ENCODE measurements at places on chromosomes 16 and 17. TPM values are rescaled to one million over a fixed set of nuclear protein-coding genes. Genes with fewer than 3 reads are reported as not detected.

- peak; percentile 82 for DNase-seq
- H3K4me1 ChIP-seq, result no peaks in the 10 kb centered on the region
- no peaks in the 10 kb centered on the region for H3K27me3 ChIP-seq
- H3K4me3 ChIP-seq, result no peak overlapping the region
- no peaks in the 10 kb centered on the region for H3K36me3 ChIP-seq
Measured at GRCh38 chr17:80426671-80427326, 11.8 kb downstream of the ENDOV start.

DNA sequence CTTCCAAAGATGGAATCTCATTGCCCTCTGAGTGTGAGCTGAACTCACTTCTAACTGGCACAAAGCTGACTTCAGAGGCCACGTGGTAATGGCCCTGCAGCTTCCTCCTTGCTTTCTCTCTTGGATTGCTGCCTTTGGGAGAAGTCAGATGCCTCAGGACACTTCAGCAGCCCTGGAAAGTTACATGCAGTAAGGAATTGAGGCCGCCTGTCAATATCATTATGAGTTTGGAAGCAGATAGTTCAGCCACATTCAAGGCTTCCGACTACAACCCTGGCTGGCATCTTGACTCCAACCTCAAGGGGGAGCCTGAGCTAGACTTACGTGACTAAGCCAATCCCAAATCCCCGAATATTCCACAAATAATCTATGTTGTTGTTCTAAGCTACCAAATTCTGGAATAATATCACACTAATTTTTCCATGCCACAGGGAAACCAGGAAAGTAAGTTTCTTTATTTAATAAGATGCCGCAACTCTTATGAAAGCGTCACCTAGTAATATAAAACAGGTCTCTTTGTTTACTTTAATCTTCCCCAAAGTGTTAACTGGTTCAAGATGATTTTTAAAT lies 13.6 kb downstream of the CEP20 start:
- H3K36me3 ChIP-seq, result peaks cover 20% of the 10 kb centered on the region
- DNase-seq, result peak; percentile 62
- no peaks in the 10 kb centered on the region for H3K27me3 ChIP-seq
- no peak overlapping the region for H3K27ac ChIP-seq
- H3K4me3 ChIP-seq, result no peak overlapping the region

DNA sequence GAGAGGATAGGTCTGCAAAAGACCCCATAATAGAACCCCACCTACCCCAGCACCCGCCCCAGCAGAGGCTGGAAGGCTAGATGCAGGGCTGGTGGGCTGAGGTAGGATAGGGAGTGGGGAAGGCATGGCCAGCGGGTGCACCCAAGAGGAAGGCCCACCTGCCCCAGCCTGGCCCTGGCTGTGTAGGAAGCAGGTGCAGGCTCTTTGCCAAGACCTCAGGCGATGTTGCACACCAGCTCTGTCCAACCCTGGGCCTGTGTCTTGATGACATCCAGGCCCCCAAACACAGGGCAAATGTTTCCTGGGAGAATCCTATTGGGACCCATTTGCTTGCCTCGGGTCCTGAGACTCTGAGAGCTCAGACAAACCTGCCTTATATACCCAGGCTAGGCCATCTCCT lies 12.2 kb downstream of the UNC119 start:
- no peak overlapping the region for H3K4me3 ChIP-seq
- H3K27me3 ChIP-seq, result no peaks in the 10 kb centered on the region
- no peaks in the 10 kb centered on the region for H3K36me3 ChIP-seq
- no peak for DNase-seq
- H3K4me1 ChIP-seq, result peaks cover 4% of the 10 kb centered on the region

DNA sequence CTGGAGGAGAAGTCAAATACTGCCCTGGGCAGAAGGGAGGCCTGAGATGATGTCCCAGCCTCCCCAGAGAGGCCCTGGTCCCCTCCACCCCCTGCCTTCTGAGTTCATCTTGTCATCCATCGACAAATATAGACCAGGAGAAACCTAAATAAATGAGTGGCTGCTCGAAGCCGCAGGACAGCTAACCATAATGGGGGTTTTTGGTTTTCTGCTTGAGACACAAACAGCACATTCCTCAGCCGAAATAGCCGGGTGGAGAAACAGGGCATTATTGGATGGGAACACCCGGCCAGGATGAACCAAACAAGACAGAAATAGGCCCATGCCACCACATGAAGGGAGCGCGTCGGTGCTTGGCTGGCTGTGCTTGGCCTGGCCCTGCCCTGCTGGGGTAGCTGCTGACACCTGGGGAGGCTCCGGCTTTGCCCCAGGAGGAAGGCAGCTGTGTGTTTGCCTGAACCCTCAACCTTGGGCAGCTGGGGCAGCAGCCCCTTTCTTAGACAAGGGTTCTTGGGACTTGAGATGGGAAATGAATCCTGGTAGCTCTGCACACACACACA lies 188.1 kb downstream of the IRX5 start:
- no peak for DNase-seq
- no peak overlapping the region for H3K4me3 ChIP-seq
- H3K27ac ChIP-seq, result no peak overlapping the region
- no peaks in the 10 kb centered on the region for H3K4me1 ChIP-seq
- H3K36me3 ChIP-seq, result no peaks in the 10 kb centered on the region
- no peaks in the 10 kb centered on the region for H3K27me3 ChIP-seq

DNA sequence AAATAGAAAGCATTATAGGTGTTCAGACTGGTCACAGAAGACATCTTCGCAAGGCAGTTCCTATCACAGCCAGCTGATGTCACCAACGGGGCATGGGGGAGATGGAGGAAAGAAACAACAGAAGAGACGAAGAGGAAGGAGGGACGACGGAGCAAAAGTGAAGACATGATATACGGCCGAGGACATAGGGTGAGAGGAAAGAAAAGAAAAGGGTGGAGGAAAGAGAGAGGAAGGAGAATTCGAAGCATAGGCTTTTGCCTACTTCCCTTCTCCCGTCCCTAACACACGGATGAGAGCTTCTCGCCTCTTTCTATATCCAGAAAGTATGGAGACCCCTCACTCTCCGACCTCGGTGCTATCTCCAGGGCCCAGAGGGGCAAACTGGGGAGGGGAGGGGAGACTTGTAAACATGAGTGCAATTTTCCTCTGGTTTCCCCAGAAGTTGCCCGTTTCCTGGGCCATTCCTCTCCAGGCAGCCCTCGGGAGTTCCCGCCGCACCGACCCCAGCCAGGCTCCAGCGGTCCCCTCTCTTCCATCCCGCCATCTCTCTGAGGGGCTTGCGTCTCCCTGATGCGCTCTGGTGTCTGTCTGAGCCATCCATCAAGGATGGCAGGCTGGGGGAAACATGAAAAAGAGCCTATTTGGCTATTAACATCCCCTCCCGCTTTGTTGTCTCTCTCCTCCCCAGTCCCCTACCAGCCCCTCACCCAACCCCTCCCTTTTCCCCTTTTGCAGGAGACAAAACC lies 26.0 kb downstream of the COPZ2 start:
- no peaks in the 10 kb centered on the region for H3K36me3 ChIP-seq
- no peaks in the 10 kb centered on the region for H3K27me3 ChIP-seq
- peak; percentile 82 for DNase-seq
- H3K4me3 ChIP-seq, result peak overlapping the region; percentile 73
- no peak overlapping the region for H3K27ac ChIP-seq

- H3K27me3 ChIP-seq, result peaks cover 8% of the 10 kb centered on the region
- H3K27ac ChIP-seq, result no peak overlapping the region
- H3K36me3 ChIP-seq, result no peaks in the 10 kb centered on the region
- H3K4me1 ChIP-seq, result peaks cover 21% of the 10 kb centered on the region
Measured at GRCh38 chr17:76973040-76973439, 104.8 kb downstream of the MGAT5B start.

- no peak overlapping the region for H3K4me3 ChIP-seq
- H3K36me3 ChIP-seq, result no peaks in the 10 kb centered on the region
- H3K27me3 ChIP-seq, result no peaks in the 10 kb centered on the region
- DNase-seq, result no peak
Measured at GRCh38 chr17:2903193-2903974, 107.1 kb downstream of the RAP1GAP2 start.

GRCh38 chr17:63378411-63379375 lies 67.4 kb downstream of the CYB561 start:
- H3K36me3 ChIP-seq, result peaks cover 7% of the 10 kb centered on the region
- H3K4me1 ChIP-seq, result no peaks in the 10 kb centered on the region
- no peak for DNase-seq
- H3K27ac ChIP-seq, result no peak overlapping the region

- no peak overlapping the region for H3K4me3 ChIP-seq
- no peak overlapping the region for H3K27ac ChIP-seq
- H3K36me3 ChIP-seq, result no peaks in the 10 kb centered on the region
- no peak for DNase-seq
Measured at GRCh38 chr16:88290850-88291830, 91.6 kb upstream of the ZNF469 start.

DNA sequence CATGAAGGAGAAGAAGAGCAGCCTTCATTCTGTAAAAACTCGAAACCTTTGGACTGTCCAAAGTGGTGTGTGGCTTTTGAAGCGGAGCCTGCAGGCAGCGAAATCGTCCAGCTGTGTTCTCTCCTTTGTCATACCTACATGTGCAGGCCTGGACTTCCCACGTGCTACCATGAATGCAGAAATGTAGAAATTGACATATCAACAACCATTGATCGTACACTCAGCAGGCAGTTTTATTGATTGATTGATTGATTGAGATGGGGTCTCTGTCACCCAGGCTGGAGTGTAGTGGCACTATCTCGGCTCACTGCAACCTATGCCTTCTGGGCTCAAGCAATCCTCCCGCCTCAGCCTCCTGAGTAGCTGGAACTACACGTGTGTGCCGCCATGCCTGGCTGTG lies 2.6 kb upstream of the HAPSTR1 start:
- no peak overlapping the region for H3K4me3 ChIP-seq
- no peak for DNase-seq
- H3K36me3 ChIP-seq, result peaks cover 9% of the 10 kb centered on the region
- H3K27me3 ChIP-seq, result no peaks in the 10 kb centered on the region
- H3K27ac ChIP-seq, result no peak overlapping the region

DNA sequence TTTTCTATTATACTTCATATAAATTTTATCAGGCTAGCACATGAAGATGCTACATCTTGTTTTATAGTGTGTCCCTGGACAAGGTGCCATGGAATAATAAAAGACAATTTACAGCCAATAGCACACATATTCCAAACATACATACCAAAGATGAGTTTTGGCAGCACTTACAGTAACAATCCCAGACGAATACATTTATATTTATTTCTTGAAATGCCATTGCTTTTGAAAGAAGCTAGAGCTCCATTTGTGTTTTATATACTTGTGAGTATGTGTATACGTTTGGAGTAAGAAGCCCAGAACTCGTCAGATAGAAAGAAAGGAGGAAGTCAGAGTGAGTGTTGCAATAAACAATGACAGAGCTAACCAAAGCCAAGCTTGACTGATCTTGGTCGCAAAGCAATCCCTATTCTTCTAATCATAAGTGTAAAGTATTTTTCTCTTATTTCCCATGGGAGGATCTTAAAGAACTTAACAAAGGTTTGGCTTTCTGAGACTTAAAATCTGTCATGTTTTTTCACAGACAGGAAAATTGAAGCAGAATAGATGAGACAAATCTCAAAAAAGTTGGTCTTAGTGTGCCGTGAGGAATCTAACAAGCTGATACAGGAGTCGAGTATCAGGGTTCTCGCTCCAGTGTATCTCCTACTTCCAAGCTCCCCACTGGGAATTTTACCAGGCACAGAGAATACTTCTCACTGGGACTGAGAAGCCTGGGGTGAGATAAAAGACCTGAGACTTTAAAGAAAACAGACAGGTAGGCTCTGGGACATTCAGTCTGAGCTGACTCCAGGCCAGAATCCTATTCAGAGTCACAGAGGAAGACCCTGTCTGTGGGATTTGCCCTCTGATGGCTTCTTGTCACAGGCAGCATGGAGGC lies 175.4 kb downstream of the AATF start:
- peaks cover 4% of the 10 kb centered on the region for H3K4me1 ChIP-seq
- peaks cover 6% of the 10 kb centered on the region for H3K36me3 ChIP-seq
- H3K4me3 ChIP-seq, result no peak overlapping the region
- DNase-seq, result no peak

- no peaks in the 10 kb centered on the region for H3K27me3 ChIP-seq
- H3K27ac ChIP-seq, result no peak overlapping the region
- H3K4me3 ChIP-seq, result no peak overlapping the region
- no peaks in the 10 kb centered on the region for H3K36me3 ChIP-seq
- peak; percentile 64 for DNase-seq
Measured at GRCh38 chr17:51860954-51861561, 297.5 kb downstream of the CA10 start.

- H3K36me3 ChIP-seq, result no peaks in the 10 kb centered on the region
- H3K4me3 ChIP-seq, result no peak overlapping the region
- H3K27ac ChIP-seq, result no peak overlapping the region
- no peaks in the 10 kb centered on the region for H3K27me3 ChIP-seq
Measured at GRCh38 chr16:72978212-72978611, 69.7 kb downstream of the ZFHX3 start.

GRCh38 chr17:28613931-28614381 lies at the start of gene RSKR:
Gene RSKR (minus strand): TSS chr17:28614185. CDS start chr17:28614161, 24 bp downstream.
- no peak within 1 kb of the TSS for H3K27ac ChIP-seq
- no peaks in the 10 kb centered on the region for H3K4me1 ChIP-seq
- no peak within 1 kb of the TSS for H3K4me3 ChIP-seq
- H3K36me3 ChIP-seq, result peaks cover 18% of the 10 kb centered on the region
- no peaks in the 10 kb centered on the region for H3K27me3 ChIP-seq
- DNase-seq, result no peak

- H3K4me3 ChIP-seq, result no peak overlapping the region
- no peak overlapping the region for H3K27ac ChIP-seq
- H3K4me1 ChIP-seq, result peaks cover 4% of the 10 kb centered on the region
- DNase-seq, result peak; percentile 10
- H3K36me3 ChIP-seq, result no peaks in the 10 kb centered on the region
Measured at GRCh38 chr16:14024283-14024682, 46.8 kb upstream of the MRTFB start.

DNA sequence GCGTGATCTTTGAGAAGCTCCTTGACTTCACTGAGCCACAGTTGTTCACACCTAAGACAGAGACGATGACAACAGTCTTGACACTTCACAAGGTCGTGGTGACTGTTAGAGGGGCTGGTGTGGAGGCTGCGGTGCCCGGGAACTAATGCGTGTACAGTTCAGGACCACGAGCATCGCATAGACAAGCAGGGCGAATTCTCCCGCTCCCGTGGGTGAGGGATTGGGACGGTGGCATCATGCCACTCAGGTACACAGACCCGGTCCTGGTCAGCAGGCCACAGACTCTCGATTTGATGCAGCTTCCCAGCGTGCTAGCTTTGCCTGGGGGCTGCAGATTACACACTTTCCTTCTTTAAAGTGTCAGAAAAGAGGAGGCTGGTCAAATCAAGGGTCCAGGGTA lies 24.7 kb downstream of the CEP295NL start:
- no peaks in the 10 kb centered on the region for H3K36me3 ChIP-seq
- no peak overlapping the region for H3K27ac ChIP-seq
- no peaks in the 10 kb centered on the region for H3K27me3 ChIP-seq
- no peak for DNase-seq
- no peak overlapping the region for H3K4me3 ChIP-seq

The EEF2K gene
- 15.0 TPM for total RNA-seq

The ABCC6 gene
- total RNA-seq, result 0.73 TPM

The TBX21 gene
- not detected for total RNA-seq

The HOXB7 gene
- total RNA-seq, result not detected

The EFCAB13 gene
- total RNA-seq, result 1.2 TPM

The EXOC7 gene
- total RNA-seq, result 173 TPM

The CHST5 gene
- 0.29 TPM for total RNA-seq

The TBC1D3E gene
- total RNA-seq, result not detected

The LLGL1 gene
- total RNA-seq, result 47.4 TPM

The KRTAP3-1 gene
- total RNA-seq, result 1.6 TPM

The TMEM100 gene
- not detected for total RNA-seq

The DLX3 gene
- total RNA-seq, result 0.23 TPM
